ENCODE measurements at places on chromosomes 7 and 10. TPM values are rescaled to one million over a fixed set of nuclear protein-coding genes. Genes with fewer than 3 reads are reported as not detected.

The NRF1 gene
- 5.5 TPM for total RNA-seq

The PDE6C gene
- not detected for total RNA-seq

The C10orf53 gene
- total RNA-seq = not detected

The ATP6V0A4 gene
- total RNA-seq = not detected

The CRYGN gene
- total RNA-seq = not detected

The PON2 gene
- 78.6 TPM for total RNA-seq

The ELAPOR2 gene
- total RNA-seq = 1.1 TPM

The MKX gene
- 0.29 TPM for total RNA-seq

The GPR141 gene
- not detected for total RNA-seq

The FOXP2 gene
- total RNA-seq = 5.2 TPM

The WEE2 gene
- total RNA-seq = not detected

The MXI1 gene
- 17.1 TPM for total RNA-seq

The AKR1C4 gene
- 173 TPM for total RNA-seq

Data from right lobe of liver (tissue), 6 donors.